ENCODE measurements at places on chromosomes 6 and 20.

GRCh38 chr6:145848541-145848940, 33.9 kb upstream of the FBXO30 start:
- DNase-seq = no peak

GRCh38 chr6:5712349-5713215, 294.1 kb downstream of the NRN1 start:
- no peak for DNase-seq

DNA sequence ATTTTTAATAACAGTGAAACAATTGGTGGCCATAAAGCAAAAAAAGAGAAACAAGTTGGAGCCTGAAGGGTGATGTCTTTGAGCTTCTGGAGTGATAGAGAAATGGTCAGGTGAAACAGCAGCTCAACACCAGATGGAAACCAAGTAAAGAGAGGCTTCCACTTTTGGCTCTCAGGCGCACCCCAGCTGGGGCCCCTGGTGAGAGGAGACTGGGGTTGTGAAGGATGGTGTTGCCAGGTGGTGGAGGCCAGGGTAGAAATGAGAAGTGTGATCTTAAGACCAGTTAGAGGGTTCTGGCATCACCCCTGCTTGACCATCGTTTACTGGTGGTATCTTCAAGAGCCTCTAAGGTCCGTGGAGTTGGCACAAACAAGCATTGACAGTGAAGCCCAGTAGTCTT, 126.0 kb upstream of the AKIRIN2 start:
- no peak for DNase-seq

DNA sequence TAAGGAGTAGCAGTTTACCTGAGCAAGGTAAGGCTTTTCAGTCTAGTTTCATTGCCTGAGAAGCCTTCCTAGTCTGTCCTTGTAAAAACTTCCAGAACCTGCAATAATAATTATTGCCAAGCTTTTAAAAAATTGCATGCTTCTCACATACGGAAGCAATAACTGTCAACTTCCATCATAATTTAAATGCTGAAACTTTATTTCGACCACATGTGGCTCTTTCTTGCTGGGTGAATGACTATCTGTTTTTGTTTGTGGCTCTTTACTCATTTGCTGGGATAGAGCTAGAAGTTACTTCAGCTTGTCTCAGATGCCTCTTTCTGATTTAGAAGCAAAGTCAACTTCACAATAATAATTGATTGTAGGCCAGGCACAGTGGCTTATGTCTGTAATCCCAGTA, 95.9 kb upstream of the COL21A1 start:
- DNase-seq = no peak

GRCh38 chr6:124057461-124057860, 253.8 kb downstream of the NKAIN2 start:
- DNase-seq = no peak

- DNase-seq = peak; percentile 93
Measured at GRCh38 chr20:50346374-50347283, 156.0 kb downstream of the CEBPB start.

- DNase-seq = peak; percentile 83
Measured at GRCh38 chr6:47047479-47048407, 5.6 kb upstream of the ADGRF1 start.

DNA sequence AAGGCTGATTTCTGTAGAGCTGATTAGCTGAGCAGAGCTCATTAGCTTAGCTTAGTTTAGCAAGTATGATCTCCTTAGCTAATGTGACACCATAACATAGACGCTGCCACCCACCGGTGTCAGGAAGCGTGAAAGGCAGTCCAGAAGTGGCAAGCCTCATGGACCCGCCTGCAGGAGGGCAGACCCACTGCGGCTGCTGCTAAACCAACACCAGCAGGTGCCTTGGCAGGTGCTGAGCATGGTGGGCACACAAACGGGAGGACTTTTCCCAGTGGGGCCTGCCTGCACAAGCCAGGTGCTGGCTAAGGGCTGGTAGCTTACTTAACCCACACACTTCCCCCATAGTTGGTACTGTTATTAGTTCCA, 22.7 kb downstream of the ZDHHC14 start:
- no peak for DNase-seq

DNA sequence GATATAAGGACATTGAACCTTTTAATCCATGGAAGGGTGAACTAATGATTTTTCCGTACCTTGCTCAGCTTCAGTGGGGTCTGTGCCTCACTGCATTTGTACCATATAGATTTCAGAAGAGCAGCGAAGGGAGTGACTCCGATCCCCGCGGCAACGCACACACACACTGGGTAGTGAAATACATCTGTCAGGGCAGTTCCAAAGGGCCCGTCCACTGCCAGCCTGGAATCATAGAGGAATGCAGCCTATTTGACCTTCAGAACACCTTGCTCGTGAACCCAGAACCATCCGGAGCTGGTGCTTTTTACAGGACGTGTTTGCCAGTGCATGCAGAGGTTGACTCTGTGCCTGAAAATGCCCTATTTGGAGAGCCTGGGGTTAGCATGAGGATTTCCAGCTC, 33.0 kb downstream of the NOX3 start:
- DNase-seq = no peak

- DNase-seq = peak; percentile 44
Measured at GRCh38 chr6:109768485-109768884, 77.4 kb downstream of the FIG4 start.

GRCh38 chr6:31972709-31973350, 892 bp upstream of the DXO start:
- DNase-seq = peak; percentile 59

DNA sequence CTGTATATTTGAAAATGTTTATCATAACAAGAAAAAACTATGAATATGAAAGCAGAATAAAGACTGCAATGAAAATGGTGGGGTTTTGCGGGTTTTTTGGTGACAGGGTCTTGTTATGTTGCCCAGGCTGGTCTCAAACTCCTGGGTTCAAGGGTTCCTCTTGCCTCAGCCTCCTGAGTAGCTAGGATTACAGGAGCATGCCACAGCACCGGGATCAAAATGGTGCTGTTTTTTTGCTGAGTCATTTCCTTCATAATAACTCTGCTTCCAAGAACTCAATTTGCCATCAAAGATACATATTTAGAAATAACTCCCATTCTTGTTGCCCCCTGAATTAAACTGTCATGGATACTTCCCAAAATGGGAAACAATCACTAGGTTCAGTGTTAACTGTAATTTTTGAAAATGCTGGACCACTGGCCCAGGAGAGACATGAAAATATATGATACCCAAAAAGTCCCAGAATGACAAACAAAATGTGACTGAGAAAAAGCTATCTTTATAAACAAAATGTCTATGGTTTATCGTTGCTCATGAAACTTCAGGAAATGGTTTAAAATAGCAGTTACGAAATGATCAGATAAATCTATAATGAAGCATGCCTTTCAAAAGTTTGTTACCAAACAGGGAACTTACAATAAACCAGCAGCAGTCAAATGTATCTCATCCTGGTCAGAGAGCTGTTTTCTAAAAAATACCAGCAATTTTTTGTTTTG, 32.2 kb downstream of the ILRUN start:
- peak; percentile 68 for DNase-seq

DNA sequence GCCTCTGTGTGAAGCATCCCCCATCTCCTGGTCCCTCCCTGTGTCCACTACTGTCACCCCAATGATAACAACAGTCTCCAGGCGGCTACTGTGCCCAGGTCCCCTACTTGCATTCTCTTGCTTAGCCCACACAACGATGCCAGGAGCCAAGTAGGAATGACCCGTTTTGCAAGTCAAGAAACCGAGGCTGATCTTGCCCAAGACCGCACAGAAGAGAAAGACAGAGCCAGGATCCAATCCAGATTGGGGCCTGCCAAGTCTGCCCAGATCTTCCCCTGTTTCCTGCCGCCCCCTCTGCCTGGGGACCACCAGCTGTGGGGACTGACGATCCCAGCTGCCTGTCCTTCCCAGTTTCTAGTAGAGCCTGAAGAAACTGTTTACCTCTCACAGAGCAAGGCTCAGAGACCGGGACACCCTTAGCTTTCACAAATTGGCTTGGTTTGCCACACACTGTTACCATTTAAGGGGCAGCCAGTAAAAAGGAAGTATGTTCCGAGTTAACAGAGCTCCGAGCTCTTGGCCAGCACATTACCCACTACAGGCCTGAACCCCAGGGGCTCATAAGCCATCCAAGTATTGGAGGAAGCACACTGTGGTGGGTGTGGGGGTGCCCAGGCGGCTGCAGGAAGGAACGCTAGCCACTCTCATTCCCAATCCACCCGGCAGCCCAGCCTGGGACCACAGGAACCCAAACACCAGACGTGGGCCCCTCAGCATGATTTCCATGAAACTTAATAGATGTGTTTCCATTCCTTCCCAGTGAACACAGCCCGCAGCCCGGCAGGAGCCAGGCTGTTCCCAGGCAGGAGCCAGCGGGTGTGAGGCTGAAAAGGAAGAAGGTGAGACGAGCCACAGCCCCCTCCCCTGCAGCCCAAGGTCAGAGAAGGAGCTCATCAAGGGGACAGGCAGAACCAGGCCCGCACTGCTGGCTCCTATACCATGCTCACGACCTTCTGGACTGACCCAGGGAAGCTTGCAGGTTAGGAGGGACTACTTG, 7.9 kb downstream of the KIAA1755 start:
- peak; percentile 25 for DNase-seq

- DNase-seq = no peak
Measured at GRCh38 chr20:48482790-48483189, 345.0 kb downstream of the PREX1 start.

- no peak for DNase-seq
Measured at GRCh38 chr6:157778719-157779118, 44.3 kb upstream of the SNX9 start.

- DNase-seq = peak; percentile 34
Measured at GRCh38 chr6:143328876-143329275, 121.6 kb downstream of the ADAT2 start.

GRCh38 chr20:23652371-23652770, 14.6 kb upstream of the CST3 start:
- no peak for DNase-seq

DNA sequence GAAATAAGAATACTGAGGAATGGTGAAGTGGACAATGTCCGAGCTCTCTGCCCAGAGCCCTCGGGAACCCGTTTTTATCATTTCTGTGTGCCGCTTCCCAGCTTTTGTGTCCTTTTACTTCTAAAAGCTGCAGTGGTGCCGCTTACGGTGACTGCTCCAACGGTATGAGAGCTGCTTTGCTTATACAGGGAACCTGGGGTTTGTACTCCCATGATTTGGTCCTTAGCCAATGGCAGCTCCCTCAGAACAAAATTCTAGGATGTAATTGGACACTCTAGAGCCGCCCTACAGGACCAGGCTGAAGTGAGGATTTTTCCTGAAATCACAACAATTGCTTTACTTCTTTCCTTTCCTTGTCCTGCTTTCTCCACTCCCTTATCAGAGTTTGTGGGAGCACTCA, 24.2 kb upstream of the PCSK2 start:
- DNase-seq = no peak

GRCh38 chr6:28353981-28354676, 4.4 kb downstream of the ZKSCAN3 start:
- DNase-seq = peak; percentile 88

DNA sequence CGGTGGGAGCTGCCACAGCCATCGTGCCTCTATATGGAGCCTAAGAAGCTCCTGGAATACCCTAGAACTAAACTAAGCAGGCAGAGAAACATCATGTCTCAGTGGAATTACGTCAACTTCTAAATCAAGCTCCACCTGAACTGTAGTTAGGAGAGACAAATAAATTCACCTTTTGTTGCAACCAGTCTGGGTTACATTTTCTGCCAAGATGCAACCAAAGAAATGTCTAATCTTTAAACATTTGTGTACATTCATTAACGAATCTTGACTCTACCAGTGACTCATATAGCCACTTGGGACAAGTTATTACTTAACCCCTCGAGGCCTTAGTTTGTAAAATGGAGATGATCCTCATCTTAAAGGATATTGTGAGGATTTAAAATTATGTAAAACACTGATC, 8.9 kb downstream of the PTPRK start:
- DNase-seq = peak; percentile 47

GRCh38 chr6:16787128-16787682, 25.9 kb upstream of the ATXN1 start:
- no peak for DNase-seq

DNA sequence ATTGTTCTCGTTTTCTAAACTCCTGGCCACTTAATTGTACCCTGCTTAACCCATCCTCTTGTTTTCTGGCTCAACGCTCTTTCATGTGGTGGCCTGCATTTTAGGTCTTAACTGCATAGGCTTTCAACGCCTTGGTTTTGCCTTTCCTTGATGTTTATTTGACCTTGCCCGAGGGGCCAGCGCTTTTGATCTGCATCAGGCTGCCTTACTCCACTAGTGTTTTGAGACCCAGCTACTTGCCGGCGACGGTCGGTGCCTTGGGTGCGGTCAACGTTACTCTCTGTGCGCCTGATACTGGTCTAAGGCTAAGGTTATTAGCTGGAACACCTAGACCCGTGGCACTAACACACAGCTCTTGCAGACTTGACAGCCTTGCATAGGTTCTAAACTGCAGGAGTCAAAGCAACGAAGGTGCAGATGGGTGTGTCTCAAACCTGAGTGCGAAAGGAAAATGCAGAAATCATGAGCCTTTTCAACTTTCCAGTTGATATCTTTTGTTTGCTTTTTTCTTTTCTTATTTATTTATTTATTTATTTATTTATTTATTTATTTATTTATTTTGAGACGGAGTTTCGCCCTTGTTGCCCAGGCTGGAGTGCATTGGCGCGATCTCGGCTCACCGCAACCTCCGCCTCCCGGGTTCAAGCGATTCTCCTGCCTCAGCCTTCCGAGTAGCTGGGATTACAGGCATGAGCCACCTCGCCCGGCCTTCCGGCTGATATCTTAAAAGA, 138.8 kb downstream of the HFE start:
- DNase-seq = no peak

DNA sequence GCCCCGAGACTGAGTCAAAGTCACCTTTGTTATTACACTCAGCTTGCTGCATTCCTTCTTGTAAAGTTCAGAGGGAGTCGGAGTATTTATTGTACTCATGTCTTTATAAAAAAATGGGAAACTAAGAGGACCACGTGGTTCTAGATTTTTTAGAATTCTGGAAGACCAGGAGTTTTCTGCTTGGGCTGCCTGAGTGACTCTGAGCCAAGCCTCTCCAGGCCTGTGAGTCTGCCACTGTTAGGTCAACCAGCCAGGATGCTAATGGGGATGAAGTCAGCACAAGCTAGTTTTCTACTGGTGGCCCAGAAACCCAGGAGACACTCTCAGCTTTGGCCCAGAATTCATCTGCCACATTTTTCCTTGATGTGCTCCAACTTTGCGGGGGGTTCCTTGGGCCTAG, 453.5 kb upstream of the SULF2 start:
- DNase-seq = peak; percentile 5

- no peak for DNase-seq
Measured at GRCh38 chr20:4966826-4967751, 34.2 kb downstream of the SLC23A2 start.

GRCh38 chr20:53033176-53033575, 61.0 kb downstream of the TSHZ2 start:
- no peak for DNase-seq

Measured in fibroblast of the aortic adventitia (primary cell).